ENCODE measurements at places on chromosomes 2 and 18. TPM values are rescaled to one million over a fixed set of nuclear protein-coding genes. Genes with fewer than 3 reads are reported as not detected.

Gene PLA2R1
- total RNA-seq: 10.5 TPM

Gene SPC25
- total RNA-seq: 0.60 TPM

Gene C2orf80
- total RNA-seq: not detected

GRCh38 chr2:25243995-25244394, 75.6 kb upstream of the POMC start:
- no peak for DNase-seq

DNA sequence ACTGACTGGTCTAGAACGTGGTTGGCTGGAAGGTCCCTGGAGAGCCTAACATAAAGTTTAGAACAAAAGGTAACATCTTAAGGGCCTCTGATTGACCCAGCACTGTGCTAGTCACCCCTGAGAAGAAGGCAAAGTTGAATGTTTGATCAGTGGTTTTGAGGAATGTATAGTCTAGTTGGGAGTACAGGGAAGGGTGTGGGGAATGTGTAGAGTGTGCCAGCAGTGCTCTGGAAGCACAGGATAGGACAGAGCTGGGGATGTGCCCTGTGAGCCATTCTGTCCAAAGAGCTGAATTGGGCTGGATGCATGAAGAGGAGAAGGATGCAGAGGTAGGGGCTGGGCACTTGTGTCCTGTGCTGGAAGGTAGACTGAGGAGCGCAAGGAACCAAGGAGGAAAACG, 41.0 kb upstream of the DOCK10 start:
- DNase-seq: no peak

- no peak for DNase-seq
Observed at GRCh38 chr2:28164280-28164801, 228.3 kb upstream of the FOSL2 start.

- DNase-seq: no peak
Observed at GRCh38 chr2:234422981-234423431, 73.9 kb downstream of the ARL4C start.

DNA sequence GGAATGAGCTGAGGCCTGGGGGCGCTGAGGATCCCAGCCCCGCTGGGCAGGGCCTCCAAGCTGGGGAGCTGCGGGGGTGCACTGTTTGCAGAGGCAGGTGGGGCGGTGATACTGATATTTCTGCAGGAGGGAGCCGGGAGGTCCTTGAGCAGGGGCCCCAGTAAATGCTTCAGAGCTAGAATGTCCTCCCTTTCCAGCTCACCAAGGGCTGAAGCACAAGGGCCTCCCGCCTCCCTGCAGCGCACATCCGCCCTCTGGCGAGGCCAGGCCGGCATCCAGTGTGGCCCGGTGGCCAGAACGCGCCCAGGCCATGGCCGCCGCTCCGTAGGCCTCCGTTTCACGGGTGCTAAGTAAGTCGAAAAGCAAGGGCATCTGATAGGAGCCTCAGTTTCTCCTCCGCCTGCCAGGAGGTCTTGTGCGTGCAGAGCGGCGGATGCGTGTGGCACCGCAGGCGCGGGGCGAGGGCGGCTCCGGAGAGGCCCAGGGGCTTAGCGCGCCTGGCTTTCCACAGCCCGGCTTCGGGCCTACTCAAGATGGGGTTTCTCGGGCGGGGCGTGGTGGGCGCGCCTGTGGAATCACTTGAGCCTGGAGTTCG, 29.5 kb upstream of the CHMP1B start:
- DNase-seq: no peak

GRCh38 chr2:10065773-10066055, 14.5 kb downstream of the CYS1 start:
- DNase-seq: no peak

DNA sequence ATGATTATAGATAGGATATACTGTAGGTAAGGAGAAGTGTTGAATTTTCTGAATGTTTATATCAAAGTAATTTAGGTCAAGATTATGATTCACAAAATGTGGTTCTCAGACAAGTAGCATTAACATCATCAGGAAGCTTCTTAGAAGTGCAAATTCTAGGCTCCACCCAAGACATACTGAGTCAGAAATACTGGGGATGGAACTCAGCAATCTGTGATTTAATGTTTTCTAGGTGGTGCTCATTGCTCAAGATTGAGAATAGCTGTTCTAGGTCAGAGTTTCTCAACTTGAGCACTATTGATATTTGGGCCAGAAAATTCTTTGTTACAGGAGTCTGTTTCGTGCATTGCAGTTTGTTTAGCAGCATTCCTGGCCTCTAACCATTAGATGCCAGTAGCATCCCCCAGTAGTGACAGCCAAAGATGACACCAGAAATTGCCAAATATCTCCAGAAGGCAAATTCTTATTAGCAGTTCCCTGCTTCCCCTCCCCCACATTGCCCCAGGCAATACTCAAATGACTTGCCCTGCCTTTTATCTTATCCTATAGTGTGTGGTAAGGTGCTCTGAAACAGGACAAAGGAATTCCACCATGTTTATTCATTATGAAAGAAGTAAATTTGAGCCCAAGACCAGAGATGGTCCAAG, 1001.2 kb downstream of the DPP10 start:
- no peak for DNase-seq

DNA sequence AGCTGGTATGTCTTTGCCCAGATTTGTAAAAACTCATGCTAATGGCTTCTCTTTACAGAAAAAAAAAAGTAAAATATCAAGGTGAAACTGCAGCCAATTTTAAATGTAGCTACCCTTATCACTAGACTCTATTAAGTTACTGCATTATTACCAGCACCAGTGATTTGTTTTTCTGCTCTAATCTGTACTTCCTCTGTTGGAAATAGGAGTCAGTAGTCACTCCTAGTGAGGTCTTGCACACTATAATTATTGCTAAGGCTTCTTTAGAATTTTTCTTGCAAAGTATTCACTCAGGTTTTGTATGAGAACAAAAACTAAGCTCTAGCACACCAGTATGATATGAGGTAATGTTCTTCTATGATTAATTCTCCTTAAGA, 215.5 kb downstream of the XIRP2 start:
- DNase-seq: no peak
